ENCODE measurements at places on chromosomes 12 and 14.

DNA sequence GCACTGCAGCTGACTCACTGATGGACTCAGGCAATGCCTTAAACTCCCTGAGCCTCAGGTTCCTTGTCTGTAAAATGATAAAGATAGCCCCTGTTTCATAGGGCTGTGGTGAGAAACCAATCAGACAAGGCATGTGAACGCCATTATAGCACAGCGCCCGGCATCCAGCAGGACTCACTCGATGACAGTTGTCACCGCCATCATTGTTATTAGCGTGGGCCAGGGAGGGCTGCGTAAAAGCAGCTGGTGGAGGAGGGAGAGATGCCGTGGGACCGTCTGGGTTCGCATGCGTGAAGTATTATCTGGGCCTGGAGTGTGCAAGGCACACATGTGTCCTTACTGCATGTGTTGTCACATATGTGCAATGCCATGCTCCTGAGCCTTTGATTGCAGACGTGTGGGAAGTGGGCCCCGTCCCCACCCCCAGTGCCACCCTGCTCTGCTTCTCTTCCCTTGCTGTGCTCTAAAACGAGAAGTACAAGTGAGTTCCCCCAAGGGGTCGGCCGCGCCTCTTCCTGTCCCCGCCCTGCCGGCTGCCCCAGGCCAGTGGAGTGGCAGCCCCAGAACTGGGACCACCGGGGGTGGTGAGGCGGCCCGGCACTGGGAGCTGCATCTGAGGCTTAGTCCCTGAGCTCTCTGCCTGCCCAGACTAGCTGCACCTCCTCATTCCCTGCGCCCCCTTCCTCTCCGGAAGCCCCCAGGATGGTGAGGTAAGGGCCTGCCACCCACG is at the start of gene PTPN6:
Gene PTPN6 (plus strand): TSS at position 546 of the 730 bp plus-strand sequence. CDS start 157 bp downstream, at position 703.
- no peak for DNase-seq

GRCh38 chr12:90945070-90945649 is 9.8 kb downstream of the CCER1 start:
- DNase-seq, result peak; percentile 12

DNA sequence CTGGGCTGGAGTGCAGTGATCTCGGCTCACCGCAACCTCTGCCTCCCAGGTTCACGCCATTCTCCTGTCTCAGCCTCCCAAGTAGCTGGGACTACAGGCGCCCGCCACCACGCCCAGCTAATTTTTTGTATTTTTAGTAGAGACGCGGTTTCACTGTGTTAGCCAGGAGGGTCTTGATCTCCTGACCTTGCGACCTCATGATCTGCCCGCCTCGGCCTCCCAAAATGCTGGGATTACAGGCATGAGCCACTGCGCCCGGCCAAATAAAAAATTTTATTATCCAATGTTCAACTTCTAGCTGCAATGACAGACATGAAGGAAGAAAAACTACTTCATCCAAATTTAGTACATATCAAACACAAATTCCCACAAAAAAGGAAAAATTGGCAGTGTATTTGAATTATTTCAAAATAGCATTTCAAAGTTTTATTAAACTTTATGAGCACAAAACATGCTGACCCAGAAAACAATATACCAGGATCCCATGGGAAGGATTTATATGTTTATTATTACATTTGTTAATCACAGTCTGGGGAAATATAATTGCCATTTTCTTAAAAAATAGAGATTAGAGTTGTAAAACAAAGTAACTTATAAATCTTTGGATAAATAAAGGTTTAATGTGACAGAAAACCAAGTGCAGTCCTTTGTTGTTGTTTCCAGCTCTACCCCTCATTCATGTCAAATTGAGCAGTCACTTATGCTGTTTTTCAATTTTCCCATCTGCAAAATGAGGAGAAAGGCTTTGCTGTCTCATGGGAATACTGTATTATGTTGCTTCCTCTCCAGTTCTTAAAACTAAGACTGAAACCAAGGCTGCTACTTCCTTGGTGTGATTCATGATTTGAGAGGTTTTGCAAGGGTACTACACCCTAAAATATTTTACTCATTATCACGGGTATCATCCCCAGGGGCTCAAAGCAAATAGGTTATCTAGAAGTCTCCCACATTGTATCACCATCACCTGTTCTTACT is 155.2 kb upstream of the AVPR1A start:
- DNase-seq, result no peak

- no peak for DNase-seq
Measured at GRCh38 chr12:40971911-40972310, 216.2 kb upstream of the PDZRN4 start.

- DNase-seq, result no peak
Measured at GRCh38 chr12:118164798-118165486, 29.0 kb downstream of the PEBP1 start.

- DNase-seq, result peak; percentile 38
Measured at GRCh38 chr12:62799126-62799736, 135.7 kb downstream of the PPM1H start.

DNA sequence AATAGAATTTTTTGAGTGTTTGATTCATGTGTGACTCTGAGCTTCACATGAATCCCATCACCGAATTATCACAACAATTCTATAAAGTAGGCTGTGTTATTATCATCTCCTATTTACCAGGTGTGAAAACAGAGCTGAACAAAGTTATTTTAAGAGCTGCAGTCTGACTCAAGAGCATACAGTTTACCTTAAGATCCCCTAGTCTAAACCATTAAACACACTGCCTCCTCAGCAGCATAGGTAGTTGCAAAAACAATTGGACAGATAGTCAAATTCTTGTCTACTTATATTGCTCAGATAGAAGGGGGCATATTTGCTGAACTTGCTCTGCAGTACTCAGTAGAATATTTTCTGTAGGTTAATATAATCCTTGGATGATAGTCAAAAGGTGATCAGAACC is 219.8 kb upstream of the ATP2B1 start:
- no peak for DNase-seq

GRCh38 chr14:60487211-60487610 is 1.3 kb upstream of the C14orf39 start:
- DNase-seq, result no peak

DNA sequence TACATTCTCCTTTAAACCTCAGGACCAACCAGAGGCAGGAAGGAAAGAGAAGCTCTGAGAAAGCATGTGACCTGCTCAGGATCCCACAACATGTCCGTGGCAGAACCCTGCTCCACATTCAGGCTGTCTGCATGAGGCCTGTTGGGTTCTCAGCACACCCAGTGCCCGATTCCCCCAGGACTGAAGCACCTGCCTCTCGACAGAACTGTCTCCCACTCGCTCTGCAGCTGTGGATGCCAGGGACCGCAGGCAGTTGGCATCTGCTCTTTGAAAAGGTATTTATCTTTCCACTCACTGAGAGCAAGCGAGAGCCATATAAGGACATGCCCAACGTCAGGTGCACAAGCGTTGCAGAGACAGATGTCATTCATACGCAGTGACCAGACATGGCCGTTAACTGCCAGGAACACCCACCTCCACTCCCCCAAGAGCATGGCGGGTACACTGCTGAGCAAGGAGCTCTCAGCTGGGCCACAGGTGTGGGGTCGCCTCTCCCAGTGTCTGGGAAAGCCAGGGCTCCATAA is 18.9 kb downstream of the PITPNM2 start:
- DNase-seq, result no peak

GRCh38 chr14:22333422-22334274 is 255.4 kb downstream of the DAD1 start:
- peak; percentile 67 for DNase-seq

DNA sequence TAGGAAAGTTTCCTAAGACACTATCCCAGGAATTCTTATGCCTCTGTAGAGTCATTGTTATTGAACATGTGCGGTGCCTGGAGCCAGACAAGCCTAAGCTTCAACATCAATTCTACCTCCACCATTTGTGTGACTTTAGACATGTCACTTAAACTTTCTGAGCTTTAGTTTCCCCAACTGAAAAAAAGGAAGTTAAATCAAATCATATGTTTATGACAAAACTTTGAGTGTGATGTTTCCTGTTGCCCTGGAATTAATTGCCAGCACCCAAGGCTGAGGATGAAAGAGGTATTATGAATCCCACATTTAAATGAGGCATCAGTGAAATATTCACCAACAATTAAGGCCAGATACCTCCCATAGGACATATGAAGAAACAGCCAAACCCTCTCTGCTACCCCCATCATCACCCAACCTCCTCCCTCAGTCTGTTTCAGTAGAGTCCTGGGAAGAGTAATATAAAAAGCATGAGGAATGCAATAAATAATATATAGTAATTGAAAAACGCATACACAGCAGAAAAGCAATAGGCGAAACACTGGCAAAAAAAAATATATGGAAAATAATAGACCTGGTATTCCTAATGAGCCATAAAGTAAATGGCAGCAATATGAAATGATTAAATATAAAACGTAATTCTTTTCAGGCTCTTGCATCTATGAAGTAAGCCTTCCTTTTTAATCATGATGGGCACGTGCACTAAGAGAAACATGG is 182.0 kb upstream of the DCN start:
- DNase-seq, result no peak

Data from astrocyte (in vitro differentiated cells and primary cell).